ENCODE measurements at places on chromosomes 12 and 14.
A peak's percentile ranks its signal among the peaks of the same experiment; 100 is the strongest.

- DNase-seq, result no peak
These were observed 186.5 kb upstream of the LHX5 start for GRCh38 chr12:113658006-113658655.

GRCh38 chr14:76191297-76191696, 39.6 kb downstream of the GPATCH2L start:
- DNase-seq, result no peak

DNA sequence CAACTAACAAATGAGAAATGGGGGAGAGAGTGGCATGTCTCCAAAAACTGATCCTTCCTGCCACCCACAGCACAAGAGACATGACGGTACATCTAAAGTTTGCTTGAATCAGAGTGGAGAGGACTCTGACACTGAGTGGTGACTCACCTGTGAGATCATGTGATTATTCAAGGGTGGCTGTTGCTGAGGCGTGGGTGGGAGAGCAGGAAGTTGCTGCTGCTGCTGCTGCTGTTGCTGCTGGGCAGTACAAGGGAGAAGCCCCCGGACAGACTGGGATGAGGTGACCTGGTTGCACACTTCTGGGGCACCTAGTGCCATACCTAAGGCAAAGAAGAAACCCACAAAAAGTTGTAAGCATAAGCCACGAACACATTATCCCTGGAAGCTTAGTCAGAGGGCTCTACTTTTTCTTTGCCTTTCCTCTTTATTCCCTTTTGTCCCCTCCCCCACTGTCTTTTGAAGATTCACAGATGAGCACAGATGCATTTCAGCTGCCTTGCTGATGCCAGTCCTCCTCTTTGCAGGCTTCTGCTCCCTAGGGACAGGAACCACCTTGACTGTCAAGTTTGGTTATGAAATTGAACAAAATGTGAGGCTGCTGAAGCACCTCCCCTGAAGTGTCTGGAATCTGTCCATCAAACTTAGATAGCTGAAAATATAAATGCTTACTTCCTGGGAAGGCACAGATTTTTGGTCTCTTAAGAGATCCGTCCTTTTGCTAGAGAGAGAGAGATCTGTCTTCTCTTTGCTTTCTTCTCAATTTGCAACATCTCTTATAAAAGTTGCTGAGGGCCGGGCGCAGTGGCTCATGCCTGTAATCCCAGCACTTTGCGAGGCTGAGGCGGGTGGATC, 29.4 kb upstream of the STAC3 start:
- peak; percentile 84 for DNase-seq

- no peak for DNase-seq
These were observed 139.3 kb downstream of the PTPN11 start for GRCh38 chr12:112557951-112558630.

GRCh38 chr12:110436231-110436630, 13.9 kb downstream of the ARPC3 start:
- DNase-seq, result no peak

DNA sequence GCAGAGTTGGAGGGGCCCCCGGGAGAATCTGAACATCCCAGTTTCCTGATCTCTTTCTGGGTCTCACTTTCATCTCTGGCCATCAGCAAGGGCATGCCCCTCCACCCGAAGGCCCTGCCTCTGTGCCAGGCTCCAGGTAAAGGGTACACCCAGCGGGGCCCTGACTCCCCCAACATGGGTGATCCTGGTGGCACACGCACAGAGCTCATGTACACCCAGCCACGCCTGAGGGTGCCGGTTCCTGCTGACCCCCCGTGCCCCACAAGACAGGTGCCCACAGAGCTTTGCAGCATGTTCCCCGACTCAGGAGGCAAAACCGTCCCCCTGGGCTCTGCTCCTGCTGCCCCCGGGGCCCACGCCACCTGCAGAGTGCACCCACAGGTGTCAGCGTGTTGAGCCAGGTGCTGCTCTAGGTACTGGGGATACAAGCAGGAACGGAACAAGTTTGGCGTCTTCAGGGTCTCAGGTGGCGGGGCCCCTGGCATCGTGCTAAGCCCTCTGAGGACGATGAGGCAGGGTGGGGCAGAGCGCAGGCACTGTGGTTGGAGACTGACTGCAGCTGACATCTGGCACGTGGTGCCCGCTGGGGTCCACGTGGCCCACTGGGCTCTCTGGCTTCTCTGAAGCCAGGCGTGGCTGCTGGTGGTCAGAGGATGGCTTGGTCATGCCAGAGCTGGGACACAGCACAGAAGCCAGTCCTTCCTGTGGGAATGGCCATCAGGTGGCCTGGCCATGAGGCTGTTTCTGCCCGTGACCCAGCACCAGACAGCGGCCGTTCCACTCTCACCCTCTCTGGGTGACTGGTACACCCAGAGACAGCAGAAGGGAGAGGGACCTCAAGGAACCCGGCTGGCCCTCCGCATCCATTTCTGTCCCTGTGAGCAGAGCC, 13.8 kb downstream of the BAG5 start:
- DNase-seq, result no peak

DNA sequence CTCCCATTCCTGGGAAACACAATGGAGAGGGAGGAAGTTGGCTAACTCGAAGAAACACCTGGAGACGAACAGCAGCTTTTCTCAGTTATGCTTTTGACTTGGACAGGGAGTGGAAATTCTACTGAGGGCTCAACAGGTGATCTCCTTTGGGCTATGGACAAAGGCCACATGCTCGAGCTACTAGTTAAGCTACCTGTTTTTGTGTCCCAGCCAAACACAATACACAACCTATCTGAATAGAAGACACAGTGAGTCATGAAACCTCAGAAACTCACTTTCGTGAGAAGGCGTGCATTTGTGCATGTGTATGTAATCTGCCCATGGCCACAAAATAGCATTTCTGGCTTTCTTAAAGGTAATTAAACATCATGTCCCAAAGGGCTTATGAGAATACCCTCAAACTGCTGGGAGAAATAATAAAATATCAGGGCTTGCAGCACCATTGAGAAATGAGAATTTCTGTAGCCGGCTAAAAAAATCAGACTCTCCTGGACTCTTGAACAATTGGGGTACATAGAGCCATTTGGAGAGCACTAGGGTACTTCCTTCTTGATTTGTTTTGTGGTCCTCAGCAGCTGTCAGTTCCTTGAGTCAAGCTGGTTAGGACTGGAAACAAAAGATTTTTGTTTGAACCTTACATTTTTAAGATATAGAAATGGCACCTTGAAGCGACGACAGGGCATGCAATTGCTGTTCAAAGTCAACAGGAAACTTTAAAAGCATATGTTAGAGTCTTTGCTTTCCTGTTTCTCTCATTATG, 85.5 kb upstream of the PTHLH start:
- DNase-seq, result no peak

GRCh38 chr12:112198120-112198733, 72.9 kb downstream of the TRAFD1 start:
- peak; percentile 76 for DNase-seq

GRCh38 chr12:115801871-115802270, 475.6 kb downstream of the MED13L start:
- DNase-seq, result no peak

- no peak for DNase-seq
These were observed 86.0 kb downstream of the RFLNA start for GRCh38 chr12:124380796-124381455.

GRCh38 chr12:122238861-122239260, 13.0 kb upstream of the DIABLO start:
- DNase-seq, result no peak

- DNase-seq, result no peak
These were observed 77.7 kb downstream of the ETV6 start for GRCh38 chr12:11727133-11727664.

DNA sequence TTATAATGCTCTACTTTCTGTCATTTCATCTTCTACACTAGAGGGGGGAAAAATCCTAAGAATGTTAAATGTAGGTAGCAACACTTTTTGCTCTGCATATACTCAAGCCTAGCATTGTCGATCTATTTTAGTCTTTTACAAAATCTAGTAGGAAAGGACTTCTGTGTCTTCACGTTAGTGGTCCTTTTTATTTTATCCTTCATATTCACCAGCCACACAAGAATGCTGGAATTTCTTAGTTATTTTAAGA, 253.0 kb upstream of the FLRT2 start:
- no peak for DNase-seq

GRCh38 chr14:100275214-100275613, 31.0 kb downstream of the SLC25A29 start:
- no peak for DNase-seq
